ENCODE measurements at places on chromosomes 7 and 10.
A peak's percentile ranks its signal among the peaks of the same experiment; 100 is the strongest.

- no peak for DNase-seq
These were observed 29.1 kb downstream of the EPC1 start for GRCh38 chr10:32317795-32318357.

DNA sequence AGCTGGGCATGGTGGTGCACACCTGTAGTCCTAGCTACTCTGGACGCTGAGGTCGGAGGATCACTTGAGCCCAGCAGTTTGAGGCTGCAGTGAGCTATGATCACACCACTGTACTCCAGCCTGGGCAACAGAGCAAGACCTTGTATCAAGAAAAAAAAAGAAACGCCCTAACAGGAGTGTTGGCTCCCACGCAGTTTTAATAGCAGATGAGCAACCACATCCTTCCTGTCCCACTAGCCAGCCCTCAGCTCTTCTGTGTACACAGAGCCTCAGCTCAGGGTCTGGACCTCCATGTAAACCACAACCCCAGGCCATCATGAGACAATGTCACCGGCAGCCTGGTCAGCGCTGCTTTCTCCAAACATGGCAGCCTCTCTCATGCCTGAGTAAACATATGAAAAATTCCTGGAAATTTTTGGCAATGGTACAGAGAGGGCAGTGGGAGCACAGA lies 108.2 kb downstream of the PIP4K2A start:
- DNase-seq = peak; percentile 64

- DNase-seq = peak; percentile 71
These were observed 14.3 kb downstream of the CALML3 start for GRCh38 chr10:5538892-5539651.

DNA sequence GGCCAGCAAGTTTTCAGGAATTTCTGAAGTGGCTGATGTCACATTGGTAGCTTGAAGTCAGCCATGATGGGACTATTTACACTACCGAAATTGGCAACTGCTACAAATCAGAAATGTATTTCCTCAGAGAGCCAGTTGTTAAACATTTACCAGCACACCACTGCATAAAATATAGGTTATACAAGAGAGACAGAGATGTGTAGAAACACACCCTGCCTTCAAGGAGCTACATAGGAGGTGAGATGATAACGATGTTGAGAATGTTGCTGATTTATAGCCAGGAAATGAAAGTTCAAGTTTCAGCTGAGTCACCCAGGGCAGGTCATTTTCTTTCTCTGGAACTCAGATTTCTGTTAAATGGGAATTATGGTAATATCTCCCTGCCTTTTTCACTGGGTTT lies 46.0 kb upstream of the TCF7L2 start:
- no peak for DNase-seq

GRCh38 chr7:74083117-74083876 lies at the start of gene LIMK1:
Gene LIMK1, plus strand, starts transcription at chr7:74083804. Its CDS starts 187 bp downstream, at chr7:74083991.
- peak; percentile 71 for DNase-seq

- DNase-seq = no peak
These were observed 351.1 kb downstream of the GATA3 start for GRCh38 chr10:8405596-8405995.

DNA sequence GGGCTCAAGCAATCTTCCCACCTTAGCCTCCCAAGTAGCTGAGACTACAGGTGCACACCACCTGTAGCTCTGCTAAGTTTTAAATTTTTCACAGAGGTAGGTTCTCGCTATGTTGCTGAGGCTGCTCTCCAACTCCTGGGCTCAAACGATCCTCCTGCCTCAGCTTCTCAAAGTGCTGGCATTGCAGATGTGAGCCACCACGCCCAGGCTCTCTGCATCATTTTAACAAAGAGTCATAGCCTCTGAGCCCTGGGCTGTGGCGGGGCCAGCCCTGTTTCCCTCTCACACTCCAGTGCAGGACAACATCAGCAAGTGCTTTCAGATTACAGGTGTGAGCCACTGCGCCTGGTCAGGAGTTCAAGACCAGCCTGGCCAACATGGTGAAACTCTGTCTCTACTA lies 102.5 kb downstream of the COL26A1 start:
- no peak for DNase-seq

DNA sequence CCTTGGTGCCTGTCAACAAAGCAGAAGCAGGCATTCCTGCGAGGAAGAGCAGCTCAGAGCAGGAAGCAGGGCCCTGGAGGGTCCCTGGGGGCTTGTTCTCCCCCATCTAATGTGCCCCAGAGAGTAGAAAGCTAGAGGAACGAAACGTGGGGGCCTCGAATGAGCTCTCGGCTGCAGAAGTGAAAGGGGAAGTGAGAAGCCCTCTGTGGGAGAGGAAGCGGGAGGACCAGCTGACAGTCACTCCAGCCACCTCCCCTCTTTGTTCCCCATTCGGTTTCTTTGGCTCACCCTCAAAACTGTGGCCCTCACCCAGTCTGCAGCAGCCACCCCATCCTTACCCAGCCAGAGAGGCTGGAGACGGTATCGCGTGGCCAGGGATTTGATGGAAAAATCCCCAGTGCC lies 25.0 kb downstream of the C10orf105 start:
- DNase-seq = peak; percentile 34

GRCh38 chr7:92421676-92422435 lies 25.4 kb upstream of the GATAD1 start:
- DNase-seq = no peak

GRCh38 chr7:84277628-84278224 lies 83.1 kb upstream of the SEMA3A start:
- no peak for DNase-seq

DNA sequence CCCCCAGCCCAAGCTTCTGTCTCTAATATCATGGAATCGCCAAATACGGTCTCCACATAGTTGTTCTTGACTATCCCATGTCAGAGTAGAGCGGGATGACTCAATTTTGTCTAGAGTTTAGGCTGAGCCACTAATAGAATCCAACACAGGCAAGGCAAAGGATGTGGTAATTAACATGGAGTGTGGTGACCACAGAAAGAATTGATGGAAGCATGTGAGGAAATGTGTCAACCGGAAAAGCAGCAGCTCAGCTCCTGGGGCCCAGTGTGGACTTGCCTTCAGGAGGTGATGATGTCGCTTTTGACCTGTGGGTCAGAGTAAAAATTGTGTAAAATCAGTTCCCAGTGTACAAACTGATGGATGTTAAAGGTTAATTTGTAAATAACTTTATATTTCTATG lies 139.3 kb upstream of the KLF6 start:
- DNase-seq = no peak

- peak; percentile 41 for DNase-seq
These were observed at the start of gene TMEM184A for GRCh38 chr7:1555813-1556543. Gene TMEM184A, minus strand, starts transcription at chr7:1556205. Its CDS starts 721 bp downstream, at chr7:1555484.

GRCh38 chr7:99579956-99580777 lies 17.9 kb upstream of the TMEM225B start:
- DNase-seq = peak; percentile 9

- DNase-seq = no peak
These were observed 91.0 kb downstream of the CUBN start for GRCh38 chr10:17038627-17039026.

DNA sequence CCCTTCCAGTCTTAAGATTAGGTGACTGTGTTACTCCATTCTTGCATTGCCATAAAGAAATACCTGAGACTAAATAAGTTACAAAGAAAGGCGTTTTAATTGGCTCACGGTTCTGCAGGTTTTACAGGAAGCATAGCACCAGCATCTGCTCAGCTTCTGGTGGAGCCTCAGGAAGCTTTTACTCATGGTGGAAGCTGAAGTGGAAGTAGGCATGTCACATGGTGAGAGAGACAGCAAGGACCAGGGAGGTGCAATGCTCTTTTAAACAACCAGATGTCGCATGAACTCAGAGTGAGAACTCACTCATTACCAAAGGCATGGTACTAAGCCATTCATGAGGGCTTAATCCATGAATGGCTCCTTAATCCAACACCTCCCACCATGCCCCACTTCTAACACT lies 34.0 kb upstream of the TMEM273 start:
- no peak for DNase-seq

DNA sequence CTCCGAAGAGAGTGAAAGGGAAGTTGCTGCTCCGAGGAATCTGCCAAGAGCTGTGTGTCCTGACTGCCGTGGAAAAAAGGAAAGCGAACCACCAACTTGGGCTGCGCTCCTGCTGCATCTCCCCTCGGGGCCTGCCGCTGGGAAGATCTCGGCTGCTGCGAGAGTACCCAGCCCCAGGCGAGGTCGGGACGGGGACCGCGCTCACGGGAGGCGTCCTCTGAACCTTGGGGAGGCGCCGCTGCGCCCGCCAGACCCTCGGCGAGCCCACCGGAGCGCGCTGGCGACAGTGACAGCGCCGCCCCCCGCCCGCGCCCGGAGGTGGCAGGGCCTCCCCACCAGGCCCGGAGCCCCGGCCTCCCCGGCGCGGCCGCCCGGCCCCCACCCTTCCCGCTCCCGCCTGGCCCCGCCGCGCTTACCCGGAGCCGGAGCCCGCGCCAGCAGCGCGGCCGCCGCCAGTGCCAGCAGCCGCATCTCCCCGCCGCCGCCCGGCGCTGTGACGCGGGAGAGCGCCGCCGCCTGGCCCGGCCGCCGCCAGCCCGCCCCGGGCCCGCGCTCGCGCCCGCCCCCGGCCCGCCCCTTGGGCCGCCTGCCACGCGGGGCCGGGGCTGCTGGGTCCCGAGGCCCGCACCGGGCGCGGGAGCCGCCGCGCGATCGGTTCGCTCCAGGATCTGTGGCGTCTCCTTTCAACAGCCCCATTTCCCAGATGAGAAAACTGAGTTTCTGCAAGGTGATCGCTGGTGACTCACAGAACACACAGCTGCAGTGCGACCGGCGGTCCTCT lies at the start of gene VSTM4:
Gene VSTM4 (minus strand): TSS at position 508 of the 781 bp plus-strand sequence. CDS start 37 bp downstream, at position 471.
- DNase-seq = peak; percentile 2

DNA sequence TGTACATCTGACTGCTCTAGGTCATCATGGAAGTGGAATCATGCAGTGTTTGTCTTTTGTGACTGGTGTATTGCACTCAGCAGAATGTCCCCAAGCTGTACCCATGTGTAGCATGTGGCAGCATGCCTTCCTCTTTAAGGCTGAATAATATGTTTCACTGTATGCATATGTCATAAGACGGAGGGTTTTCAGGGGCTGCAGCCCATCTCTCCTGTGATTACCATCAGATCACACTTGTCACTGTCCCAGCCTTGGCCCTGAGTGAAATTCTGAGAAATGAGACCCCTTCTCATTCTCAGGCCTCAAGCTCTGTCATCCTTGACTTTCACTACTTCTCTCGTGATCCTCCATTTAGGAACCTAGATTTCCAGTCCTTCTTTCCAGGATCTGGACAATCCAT lies 50.0 kb downstream of the CPXM2 start:
- no peak for DNase-seq

- no peak for DNase-seq
These were observed 73.3 kb upstream of the ANLN start for GRCh38 chr7:36316319-36316718.

- DNase-seq = no peak
These were observed 2.0 kb upstream of the SLC16A12 start for GRCh38 chr10:89537364-89537763.

DNA sequence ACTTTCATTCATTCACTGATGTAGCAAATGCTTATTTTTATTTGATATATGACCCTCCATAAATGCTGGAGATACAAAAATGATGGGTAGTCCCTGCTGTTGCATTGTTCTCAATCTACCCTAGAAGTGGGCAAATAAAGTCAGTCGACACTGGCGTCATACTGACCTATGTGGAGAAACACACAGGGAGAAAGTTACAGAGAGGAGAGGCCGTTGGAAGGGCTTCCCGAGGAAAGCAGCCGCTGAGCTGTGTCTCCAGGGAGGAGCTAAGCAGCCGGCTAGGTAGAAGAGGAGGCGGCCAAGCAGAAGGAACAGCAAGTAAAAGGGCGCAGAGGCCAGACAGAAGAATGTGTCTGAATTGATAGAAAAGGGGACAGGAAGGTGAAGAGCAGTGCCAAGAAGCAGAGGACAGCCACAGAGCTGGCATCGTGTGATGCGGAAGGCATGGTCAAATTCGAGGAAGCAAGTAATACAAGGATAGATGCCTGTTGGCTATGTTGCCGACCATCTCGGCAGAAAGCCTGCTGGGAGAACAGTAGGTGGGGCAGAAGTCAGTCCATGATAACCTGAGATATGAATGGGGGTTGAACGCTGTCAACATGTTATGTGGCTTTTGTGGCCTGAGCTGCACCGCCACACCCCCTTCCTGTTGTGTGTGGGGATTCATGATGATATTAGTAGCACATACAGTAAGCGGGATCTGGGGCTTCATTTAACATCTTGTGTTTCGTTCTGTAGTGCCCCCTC lies 25.9 kb downstream of the ST8SIA6 start:
- DNase-seq = peak; percentile 99

DNA sequence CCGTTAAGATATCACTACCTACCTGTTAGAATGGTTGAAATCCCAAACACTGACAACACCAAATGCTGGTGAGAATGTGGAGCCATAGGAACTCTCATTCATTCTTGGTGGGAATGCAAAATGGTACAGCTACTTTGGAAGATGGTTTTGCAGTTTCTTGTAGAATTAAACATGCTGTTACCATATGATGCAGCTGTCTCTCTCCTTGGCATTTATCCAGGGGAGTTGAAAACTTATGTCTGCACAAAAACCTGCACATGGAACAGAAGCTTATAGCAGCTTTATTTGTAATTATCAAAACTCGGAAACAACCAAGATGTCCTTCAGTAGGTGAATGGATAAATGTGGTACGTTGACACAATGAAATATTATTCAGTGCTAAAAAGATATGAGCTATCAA lies 199.5 kb downstream of the BICC1 start:
- no peak for DNase-seq

- no peak for DNase-seq
These were observed 1.9 kb downstream of the DHX32 start for GRCh38 chr10:125878957-125879835.
